ENCODE measurements at places on chromosomes 2 and 18.

- no peak for DNase-seq
Measured at GRCh38 chr2:135744760-135745314, 3.2 kb downstream of the UBXN4 start.

- peak; percentile 20 for DNase-seq
Measured at GRCh38 chr18:13464432-13465123, 246.0 kb downstream of the LDLRAD4 start.

DNA sequence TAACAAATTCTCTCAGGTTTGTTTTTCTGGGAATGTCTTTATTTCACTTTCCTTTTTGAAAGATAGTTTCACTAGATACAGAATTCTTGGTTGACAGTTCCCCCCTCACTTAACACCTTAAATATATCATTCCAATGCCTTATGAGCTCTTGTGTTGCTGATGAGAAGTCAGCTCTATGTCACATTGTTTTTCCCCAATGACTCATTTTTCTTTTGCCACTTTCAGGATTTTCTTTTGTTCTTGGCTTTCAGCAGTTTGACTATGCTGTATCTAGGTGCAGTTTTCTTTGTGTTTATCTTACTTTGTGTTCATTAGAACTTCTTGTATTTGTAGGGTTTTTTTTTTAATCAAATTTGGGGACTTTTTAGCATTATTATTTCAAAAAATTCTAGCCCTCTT is 5.6 kb upstream of the RALBP1 start:
- no peak for DNase-seq

DNA sequence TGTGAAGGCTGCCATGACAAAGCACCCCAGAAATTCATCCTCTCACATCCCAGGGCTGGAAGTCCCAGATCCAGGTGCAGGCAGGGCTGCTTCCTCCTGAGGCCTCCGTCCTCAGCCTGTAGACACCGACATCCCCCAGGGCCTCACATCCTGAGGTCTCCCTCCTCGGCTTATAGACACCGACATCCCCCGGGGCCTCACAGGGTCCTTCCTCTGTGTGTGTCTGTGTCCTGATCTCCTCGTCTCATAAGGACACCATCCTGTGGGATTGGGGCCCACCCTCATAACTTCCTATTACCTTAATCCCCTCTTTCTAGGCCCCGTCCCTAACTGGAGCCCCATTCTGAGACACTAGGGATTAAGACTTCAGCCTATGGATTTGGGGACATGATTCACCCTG is 92.0 kb upstream of the SNTG2 start:
- no peak for DNase-seq

DNA sequence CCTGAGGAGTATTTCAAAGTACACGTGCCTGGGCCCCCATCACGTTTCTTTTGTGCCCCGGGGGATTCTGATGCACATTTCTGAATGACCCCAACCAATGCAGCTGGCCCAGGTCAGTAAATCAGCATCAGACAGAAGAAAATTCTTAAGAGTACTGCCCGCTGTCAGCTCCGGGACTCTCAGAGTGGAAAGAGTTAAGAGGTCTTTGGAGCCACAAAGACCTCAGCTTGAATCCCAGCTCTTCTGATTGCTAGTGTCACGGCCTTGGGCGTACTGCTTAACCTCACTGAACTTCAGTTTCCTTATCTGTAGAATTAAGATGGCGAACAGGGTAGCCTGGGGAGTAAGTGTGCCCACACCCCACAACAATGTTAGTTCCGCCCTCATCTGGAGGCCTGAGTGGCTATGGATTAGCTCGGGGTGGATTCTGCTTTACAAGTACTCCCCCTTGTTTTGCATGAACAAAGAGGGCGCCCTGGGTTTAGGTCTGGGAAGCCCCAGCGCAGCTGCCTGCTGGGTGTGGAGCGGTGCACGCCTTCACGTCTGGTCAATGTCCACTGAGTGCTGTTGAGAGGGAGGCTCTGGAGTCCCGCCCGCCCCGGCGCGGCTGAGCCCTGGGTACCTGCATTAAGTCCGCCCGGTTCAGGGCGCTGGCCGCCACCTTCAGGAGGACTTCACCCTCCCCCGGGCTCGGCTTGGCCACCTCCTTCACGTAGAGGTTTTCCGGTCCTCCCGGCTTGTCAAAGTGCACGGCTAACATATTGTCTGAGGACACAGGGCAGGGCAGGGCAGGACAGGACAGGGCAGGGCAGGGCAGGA is 858 bp downstream of the TP53I3 start:
- peak; percentile 57 for DNase-seq

GRCh38 chr2:156511122-156511521 is 74.9 kb downstream of the GPD2 start:
- DNase-seq = no peak

- DNase-seq = no peak
Measured at GRCh38 chr2:26483957-26484565, 6.1 kb upstream of the OTOF start.

- DNase-seq = no peak
Measured at GRCh38 chr18:24176727-24177416, 38.0 kb downstream of the CABYR start.

DNA sequence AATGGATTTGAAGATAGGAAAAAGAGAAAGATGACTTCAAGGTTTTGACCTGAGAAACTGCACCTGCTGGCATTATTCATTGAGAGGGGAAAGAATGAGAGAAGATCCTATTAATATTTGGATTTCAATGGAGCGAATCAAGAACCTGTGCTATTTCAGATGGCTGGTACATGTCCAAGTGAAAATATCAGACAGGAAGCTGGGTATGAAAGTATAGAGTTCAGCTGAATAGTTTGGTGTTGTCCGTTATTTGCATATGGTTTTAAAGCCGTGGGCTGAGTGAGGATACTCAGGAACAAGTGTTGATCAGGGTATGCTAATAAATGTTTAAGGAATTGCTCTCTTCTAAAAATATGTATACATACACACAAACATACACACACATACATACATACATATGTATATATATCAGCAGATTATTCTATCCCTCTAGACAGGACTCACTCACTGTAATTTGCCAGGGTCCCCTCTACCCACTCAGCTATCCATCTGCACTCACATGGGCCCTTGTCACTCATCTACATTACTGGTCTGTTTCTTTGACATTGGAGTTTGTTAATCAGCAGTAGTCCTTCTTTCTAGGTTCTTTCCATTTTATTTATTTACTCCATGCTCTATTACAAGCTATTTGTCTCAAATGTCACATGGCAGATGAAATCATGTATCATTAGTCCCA is 33.9 kb upstream of the IKZF2 start:
- DNase-seq = no peak

DNA sequence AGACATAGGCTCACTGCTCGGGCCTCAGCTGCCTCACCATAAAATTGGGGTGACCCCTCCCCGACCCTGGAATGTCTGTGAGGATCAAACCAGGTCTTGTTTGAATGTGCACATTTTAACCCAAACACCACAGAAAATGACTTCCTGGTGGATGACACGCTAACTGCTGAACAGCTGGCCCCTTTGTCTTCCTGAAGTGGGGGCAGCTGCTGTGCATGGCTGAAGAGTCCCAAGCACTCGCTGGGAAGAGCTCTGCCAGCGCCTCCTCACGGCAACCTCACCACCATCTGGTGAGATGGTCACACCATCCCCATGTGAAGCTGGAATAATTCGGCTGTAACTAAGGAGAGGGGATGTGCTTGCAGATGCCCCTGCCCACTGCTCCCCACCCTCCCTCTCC is 34.0 kb downstream of the AQP12A start:
- DNase-seq = no peak

GRCh38 chr18:45569566-45570275 is 45.6 kb upstream of the SLC14A2 start:
- no peak for DNase-seq

DNA sequence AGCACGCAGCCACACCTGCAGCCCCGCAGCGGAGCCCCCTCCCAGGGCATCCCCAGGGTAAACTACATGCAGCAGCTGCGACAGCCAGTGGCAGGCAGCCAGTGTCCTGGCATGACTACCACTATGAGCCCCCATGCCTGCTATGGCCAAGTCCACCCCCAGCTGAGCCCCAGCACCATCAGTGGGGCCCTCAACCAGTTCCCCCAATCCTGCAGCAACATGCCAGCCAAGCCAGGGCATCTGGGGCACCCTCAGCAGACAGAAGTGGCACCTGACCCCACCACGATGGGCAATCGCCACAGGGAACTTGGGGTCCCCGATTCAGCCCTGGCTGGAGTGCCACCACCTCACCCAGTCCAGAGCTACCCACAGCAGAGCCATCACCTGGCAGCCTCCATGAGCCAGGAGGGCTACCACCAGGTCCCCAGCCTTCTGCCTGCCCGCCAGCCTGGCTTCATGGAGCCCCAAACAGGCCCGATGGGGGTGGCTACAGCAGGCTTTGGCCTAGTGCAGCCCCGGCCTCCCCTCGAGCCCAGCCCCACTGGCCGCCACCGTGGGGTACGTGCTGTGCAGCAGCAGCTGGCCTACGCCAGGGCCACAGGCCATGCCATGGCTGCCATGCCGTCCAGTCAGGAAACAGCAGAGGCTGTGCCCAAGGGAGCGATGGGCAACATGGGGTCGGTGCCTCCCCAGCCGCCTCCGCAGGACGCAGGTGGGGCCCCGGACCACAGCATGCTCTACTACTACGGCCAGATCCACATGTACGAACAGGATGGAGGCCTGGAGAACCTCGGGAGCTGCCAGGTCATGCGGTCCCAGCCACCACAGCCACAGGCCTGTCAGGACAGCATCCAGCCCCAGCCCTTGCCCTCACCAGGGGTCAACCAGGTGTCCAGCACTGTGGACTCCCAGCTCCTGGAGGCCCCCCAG is 254.1 kb downstream of the GLI2 start:
- no peak for DNase-seq

DNA sequence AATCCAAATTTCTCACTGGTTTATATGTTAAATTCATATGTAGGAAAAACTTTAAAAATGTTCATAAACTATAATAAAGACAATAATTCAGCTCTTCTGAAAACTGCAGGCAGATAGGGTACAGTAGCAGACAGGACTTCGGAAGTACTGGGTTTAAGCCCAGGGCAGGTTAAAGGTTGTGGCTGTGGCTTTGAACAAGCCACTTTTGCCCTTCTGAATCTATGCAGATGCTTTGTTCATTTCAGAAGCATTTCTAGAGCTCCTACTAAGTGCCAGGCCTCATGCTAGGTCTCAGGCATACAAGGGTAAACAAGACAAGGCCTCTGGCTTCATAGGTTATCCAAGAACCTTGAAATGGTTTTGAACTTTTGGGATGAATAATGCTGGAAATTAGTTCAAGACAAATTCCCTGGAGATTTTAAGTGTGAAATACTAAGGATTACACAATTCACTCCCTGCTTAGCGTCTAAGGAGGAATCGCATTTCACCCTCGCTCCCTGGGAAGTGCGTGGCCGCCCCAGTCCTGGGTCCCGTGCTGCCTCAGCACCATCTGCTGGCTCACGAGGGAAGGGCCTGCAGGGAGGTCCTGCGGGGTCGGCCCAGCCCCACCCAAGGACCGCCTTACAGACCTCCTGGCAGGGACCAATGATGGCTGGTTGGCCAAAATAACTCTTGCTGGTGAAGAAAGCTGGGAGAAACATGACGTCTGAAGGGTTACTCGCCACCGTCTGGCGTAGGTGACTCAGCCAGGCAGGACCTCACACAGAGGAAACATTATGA is 67.7 kb upstream of the L3MBTL4 start:
- DNase-seq = no peak

DNA sequence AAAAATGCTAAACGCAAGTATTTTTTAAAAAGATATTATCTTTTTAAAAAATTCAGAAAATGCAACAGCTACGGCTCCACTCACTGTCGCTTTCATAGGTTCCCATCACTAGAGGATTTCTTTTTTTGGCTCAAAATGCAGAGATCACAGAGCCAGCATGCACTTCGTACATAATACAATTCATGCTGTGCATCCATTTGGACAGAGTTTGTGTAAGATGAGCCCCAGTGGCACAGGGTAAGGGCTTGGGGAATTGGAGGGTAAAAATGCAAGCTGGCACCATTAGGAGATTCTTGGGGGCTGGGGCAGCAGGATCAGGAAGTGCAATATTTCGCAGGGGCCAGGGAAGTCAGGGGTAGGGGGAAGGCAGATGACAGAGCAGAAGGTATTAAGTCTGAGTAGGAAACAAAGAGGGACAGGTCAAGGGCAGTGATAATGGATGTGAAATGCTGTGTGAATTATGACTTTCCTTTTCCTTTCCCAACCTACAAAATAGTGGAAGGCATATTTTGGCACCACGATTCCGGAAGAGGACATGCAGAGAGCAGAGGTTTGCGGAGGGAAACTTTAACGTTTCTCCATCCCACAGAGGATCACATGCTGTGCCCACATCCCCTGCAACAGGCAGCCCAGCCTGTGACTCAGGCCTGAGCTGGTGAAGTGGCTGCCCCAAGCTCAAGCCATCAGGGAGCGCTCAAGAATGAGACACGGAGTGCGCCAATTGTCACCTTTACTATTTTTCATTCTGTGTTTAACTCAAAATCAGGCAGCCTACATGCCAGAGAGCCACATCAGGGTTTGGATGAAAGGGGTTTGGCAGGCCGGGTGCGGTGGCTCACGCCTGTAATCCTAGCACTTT is 4.7 kb downstream of the CAPG start:
- no peak for DNase-seq
